Stimulated activated CD4-positive, alpha-beta T cell treated with anti-CD3 and anti-CD28 coated beads, Interleukin-1b, Interleukin-23, amount 100 ng/mL, for 1 hour (primary cell): ENCODE measurements at places on chromosomes 5 and 9.

- no peak for DNase-seq
These were observed 297.6 kb downstream of the KDM4C start for GRCh38 chr9:7055171-7055903.

- DNase-seq = no peak
These were observed 86.6 kb downstream of the ZNF608 start for GRCh38 chr5:124659798-124660197.

GRCh38 chr9:112446080-112446479 is 40.5 kb upstream of the KIAA1958 start:
- DNase-seq = no peak

GRCh38 chr5:144142139-144142823 is 28.2 kb downstream of the YIPF5 start:
- no peak for DNase-seq

DNA sequence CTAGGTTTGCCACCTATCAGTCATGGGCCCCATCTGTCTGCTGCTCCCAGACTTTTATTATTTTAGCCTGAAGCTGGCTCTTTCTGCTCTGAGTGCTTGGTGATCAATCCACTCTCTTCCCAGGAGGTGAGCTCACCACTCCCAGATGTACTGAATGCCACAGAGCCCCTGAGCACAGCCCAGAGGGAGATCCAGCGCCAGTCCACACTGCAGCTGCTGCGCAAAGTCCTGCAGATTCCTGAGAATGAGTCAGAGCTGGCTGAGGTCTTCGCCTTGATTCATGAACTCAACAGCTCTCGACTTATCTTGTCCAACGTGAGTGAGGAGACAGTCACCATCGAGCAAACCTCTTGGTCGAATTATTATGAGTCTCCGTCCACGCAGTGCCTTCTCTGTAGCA is 36.0 kb downstream of the HMGXB3 start:
- no peak for DNase-seq

- peak; percentile 39 for DNase-seq
These were observed 487 bp upstream of the EBF1 start for GRCh38 chr5:159100025-159100781.
